Tibial nerve (tissue), 4 donors: ENCODE measurements at places on chromosomes 12 and 14. TPM values are rescaled to one million over a fixed set of nuclear protein-coding genes. Genes with fewer than 3 reads are reported as not detected.

The LRRC9 gene
- not detected for total RNA-seq

The HOXC5 gene
- total RNA-seq, result 1.4 TPM

The HOXC12 gene
- total RNA-seq, result not detected

DNA sequence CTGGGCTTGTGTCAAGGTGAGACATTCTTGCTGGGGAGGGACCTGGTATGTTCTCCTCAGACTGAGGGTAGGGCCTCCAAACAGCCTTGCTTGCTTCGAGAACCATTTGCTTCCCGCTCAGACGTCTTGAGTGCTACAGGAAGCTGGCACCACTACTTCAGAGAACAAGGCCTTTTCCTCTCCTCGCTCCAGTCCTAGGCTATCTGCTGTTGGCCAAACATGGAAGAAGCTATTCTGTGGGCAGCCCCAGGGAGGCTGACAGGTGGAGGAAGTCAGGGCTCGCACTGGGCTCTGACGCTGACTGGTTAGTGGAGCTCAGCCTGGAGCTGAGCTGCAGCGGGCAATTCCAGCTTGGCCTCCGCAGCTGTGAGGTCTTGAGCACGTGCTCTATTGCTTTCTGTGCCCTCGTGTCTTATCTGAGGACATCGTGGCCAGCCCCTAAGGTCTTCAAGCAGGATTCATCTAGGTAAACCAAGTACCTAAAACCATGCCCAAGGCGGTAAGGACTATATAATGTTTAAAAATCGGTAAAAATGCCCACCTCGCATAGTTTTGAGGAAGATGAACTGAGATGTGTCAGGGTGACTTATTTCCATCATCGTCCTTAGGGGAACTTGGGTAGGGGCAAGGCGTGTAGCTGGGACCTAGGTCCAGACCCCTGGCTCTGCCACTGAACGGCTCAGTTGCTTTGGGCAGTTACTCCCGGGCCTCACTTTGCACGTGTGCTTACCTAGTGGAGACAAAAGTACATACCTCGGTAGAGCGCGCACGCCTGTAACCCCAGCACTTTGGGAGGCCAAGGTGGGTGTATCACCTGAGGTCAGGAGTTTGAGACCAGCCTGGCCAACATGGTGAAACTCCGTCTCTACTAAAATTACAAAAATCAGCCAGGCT, 4.3 kb downstream of the GAPDH start:
- H3K4me3 ChIP-seq, result no peak overlapping the region
- peaks cover 41% of the 10 kb centered on the region for H3K4me1 ChIP-seq
- peak overlapping the region; percentile 96 for H3K27ac ChIP-seq
- no peaks in the 10 kb centered on the region for H3K36me3 ChIP-seq
- no peaks in the 10 kb centered on the region for H3K27me3 ChIP-seq

The SERPINA12 gene
- total RNA-seq, result not detected
